ENCODE measurements at places on chromosomes 13 and 19.

DNA sequence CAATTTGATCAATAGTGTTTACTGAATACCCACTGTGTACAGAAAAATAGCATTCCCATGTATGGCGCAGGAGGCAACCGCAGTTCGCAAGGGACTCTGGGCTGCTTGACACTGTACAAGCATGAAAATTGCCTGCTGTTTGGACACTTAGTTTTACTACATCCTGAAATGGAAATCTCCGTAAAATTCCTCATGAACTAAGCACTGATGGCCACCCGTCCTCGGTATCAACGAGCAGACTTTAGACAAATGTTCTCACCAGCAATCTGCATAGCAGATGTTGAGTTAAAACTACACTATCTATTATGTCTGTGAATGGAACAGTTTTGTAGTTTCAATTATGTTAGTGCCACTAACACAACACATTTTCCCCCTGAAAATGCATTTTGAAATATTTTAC is 294.7 kb downstream of the DCLK1 start:
- no peak for DNase-seq

GRCh38 chr13:110306960-110307766 is at the start of the genes COL4A1 and COL4A2:
Gene COL4A1 (minus strand): TSS chr13:110307157. CDS start chr13:110307027, 130 bp downstream.
Gene COL4A2 (plus strand): TSS chr13:110307284. CDS start chr13:110307904, 620 bp downstream.
- DNase-seq = no peak

GRCh38 chr19:45505151-45505995 is 1.9 kb upstream of the VASP start:
- no peak for DNase-seq

DNA sequence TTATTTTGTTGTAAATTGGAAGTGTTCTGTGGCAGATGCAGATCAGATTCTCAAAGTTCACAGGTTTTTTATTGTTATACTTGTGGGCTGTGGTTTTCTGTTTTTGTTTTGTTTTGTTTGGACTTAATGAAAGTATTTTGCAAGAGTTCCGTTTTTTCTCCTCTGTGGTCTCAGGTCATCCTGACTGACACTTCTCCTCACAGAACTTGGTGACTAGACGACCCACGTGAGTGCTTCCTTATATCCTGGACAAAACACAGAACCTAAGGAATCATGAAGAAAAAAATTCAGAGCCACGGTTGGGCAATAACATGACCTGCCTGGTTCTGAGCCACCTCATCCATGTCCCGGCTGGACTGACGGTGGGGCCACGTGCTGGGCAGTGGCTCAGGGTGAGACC is 2.5 kb upstream of the RFPL4AL1 start:
- DNase-seq = no peak

- no peak for DNase-seq
Measured at GRCh38 chr19:36203293-36203692, 11.2 kb downstream of the ZNF565 start.

DNA sequence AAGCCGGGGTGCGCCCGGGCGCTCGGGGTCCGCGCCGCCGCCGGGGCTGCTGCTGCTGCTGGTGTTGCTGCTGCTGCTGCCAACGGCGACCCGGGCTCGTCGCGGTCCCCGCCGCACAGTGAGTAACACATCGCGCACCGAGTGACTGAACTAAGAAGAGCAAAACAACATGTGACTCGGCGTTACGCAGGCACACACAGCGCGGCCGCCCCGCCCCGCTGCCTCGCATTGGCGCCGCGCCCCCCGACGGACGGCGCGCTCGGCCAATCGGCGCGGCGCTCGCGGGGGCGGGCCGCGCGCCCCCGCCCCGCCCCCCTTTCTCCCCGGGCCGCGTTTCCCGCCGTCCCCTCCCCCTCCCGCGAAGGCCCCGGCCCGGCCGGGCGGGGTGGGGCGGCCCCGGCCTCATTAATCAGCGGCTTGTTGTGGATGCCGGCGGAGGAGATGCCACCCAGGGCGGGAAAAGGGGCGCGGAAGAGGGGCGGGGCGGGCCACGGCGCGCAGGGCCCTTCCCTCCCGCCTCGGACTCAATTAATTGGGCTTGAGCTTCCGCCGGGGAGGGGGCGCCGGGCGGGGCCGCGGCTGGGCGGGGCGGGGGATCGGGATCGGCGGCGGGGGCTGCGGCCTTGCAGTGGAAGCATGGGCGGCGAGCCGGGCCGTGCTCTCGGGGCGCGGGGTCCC is at the start of gene IRS2:
TSS of gene IRS2 (minus strand) at position 127 of the 678 bp plus-strand sequence. CDS start 530 bp downstream, outside the sequence.
- DNase-seq = peak; percentile 95
